Glomerular endothelial cell (primary cell): ENCODE measurements at places on chromosomes 6 and 20. TPM values are rescaled to one million over a fixed set of nuclear protein-coding genes. Genes with fewer than 3 reads are reported as not detected.

The SLC32A1 gene
- total RNA-seq: not detected in 2 replicates

The PDE7B gene
- total RNA-seq: 17.0 and 37.7 TPM in 2 replicates

GRCh38 chr6:54598787-54599313 lies 247.7 kb upstream of the FAM83B start:
- DNase-seq: no peak

DNA sequence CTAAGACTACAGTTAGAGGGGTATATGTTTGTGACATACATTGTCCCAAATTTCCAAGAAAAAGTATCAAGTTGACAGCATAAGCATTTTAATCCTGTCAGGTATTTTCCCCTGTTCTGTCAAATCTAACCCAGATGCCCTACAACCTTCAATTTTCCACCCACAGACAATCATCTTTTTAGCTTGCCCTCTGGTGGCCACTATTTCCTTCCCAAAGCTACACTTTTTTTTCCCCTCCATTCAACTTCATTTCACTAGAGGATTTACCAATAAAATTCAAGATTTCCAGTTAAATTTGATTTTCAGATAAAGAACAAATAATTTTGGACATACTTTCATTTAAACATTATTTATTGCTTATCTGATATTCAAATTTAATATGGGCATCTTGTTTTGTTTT lies 286.6 kb downstream of the TENT5A start:
- no peak for DNase-seq

DNA sequence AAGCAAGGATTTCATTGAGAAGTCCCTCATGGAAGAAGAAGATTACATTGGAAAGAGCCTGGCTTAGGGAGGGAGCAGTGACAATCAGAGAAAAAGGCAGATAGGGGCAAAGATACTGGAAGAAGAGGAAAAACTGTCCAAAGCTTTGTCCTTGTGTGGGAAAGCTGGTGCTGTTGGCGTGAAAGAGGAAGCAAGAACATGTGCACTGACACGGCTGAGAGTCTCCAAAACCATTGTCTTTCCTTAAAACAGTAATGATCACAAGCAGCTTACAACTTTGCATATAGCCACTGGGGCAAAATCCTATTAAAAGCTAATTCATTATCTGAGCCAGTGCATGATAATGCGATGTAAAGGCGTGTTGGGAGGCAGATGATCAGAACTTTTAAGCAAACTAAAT lies 85.1 kb upstream of the ESR1 start:
- no peak for DNase-seq

- no peak for DNase-seq
Measured at GRCh38 chr20:23612396-23612795, 6.7 kb upstream of the CST9 start.

GRCh38 chr20:19832875-19833274 lies 74.8 kb downstream of the RIN2 start:
- no peak for DNase-seq

- DNase-seq: no peak
Measured at GRCh38 chr20:57526087-57526884, 1.3 kb upstream of the CTCFL start.

- no peak for DNase-seq
Measured at GRCh38 chr6:137811916-137812553, 55.0 kb upstream of the TNFAIP3 start.

GRCh38 chr20:10984294-10984693 lies 310.5 kb upstream of the JAG1 start:
- no peak for DNase-seq
